ENCODE measurements at places on chromosomes 13 and 19. TPM values are rescaled to one million over a fixed set of nuclear protein-coding genes. Genes with fewer than 3 reads are reported as not detected.

Gene SLITRK6
- not detected for total RNA-seq

Gene EDNRB
- 14.2 TPM for total RNA-seq

Gene PBX4
- total RNA-seq = not detected

Gene CCNE1
- total RNA-seq = 4.6 TPM

Gene ZNF587
- total RNA-seq = 29.7 TPM

Gene SERP2
- total RNA-seq = 3.9 TPM

Gene ATP8B3
- total RNA-seq = 0.21 TPM

Gene SCGB2B2
- total RNA-seq = 0.41 TPM

DNA sequence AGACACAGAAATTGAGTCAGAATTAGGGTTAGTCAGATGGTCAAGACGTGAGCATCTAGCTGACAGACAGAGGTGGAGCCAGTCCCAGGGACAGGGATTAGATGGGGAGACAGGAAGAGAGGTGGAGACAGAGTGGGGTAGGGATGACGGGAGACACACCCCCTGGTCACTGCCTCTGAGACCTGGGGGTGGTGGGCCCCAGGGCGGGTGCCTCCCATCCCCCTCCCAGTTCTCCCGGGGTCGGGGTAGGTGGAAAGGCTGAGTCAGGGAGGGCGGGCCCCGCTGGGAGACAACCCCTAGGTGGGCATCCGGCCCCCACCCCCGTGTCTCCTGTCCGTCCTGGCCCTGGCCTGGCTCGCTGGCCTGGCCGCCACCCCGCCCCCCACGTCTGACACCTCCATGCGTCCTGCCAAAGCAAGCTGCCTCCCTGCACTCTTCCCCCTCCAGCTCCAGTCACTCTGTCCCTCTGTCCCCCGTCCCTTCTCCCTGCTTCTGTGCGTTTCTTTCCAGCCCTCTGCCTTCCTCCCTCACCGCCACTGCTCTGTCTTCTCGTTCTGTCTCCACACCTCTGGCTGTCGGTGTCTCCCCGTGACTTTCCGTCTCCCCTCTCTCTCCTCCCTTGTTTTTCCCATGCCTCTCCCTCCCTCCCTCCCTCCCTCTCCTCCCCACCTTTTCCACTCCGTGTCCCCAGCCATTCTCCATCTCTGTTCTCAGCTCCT is 15.1 kb downstream of the CCDC97 start:
- peak; percentile 66 for DNase-seq

GRCh38 chr13:106407338-106407737 is 128.1 kb downstream of the EFNB2 start:
- DNase-seq = no peak

DNA sequence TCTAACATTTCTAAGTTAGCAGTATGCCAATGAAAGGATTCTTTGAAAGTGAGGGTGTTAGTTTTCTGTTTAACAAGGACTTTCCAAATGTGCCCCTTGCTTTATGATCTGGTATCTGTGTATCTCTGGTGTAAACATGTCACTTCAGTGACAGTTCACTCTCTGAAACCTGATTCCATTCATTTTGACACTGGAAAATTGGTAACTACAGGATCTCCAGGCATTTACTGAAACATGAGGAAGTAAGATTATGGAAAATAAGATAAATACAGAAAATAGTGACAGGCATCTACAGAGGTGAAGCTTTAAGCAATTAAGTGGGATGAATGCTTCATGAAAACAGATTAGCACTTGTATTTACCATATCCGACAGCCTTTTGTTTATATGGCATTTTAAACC is 101.6 kb upstream of the MYO16 start:
- DNase-seq = no peak

DNA sequence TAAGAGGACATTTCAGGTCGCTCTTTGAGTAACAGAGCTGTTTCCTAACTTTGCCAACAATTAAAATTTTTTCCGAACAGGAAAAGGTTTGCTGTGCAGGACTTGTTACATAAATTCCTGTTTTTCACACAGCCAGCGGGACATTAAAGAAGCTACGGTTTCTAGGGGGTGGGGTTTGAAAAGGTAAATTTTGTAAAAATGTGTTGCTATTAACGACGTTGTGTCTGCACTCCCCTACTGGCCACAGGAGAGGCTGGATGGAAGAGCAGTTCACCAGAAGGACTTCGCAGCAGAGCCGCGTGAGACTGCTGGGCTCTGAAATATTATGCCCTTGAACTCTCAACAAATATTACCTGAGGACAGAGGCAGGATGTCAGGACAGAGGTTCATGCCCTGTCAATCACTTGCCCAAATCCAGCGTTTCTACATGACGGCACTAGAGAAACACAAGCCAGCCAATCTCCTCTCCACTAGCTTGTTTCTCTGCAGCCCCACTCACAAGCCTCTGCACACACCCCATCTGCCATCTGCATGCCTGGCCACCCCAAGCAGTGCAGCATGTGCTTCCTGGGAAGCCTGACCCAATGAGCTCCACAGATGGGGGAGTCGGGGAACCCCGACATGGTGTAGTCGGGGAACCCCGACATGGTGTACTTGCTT is 102.0 kb downstream of the FOXO1 start:
- DNase-seq = no peak

- no peak for DNase-seq
These were observed 15.8 kb upstream of the CLDN10 start for GRCh38 chr13:95536632-95537241.

DNA sequence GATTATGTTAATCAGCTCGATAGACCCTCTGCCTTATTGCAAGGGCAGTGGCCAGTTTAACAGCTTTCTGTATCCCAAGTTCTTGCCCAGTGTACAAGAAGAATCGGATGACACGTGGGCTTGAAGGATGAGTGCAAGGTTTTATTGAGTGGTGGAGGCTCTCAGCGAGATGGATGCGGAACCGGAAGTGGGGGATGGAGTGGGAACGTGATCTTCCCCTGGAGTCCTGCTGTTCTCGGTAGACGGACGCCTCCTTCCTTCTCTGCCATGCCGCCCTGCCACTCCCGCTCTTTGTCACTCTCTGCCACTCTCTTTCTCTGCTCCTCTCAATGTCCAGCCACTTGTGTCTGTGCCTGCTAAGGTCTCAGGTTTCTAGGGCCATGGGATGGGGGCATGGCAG is 21.0 kb downstream of the RFXAP start:
- DNase-seq = no peak

- no peak for DNase-seq
These were observed 5.2 kb downstream of the MIER2 start for GRCh38 chr19:339262-339887.

DNA sequence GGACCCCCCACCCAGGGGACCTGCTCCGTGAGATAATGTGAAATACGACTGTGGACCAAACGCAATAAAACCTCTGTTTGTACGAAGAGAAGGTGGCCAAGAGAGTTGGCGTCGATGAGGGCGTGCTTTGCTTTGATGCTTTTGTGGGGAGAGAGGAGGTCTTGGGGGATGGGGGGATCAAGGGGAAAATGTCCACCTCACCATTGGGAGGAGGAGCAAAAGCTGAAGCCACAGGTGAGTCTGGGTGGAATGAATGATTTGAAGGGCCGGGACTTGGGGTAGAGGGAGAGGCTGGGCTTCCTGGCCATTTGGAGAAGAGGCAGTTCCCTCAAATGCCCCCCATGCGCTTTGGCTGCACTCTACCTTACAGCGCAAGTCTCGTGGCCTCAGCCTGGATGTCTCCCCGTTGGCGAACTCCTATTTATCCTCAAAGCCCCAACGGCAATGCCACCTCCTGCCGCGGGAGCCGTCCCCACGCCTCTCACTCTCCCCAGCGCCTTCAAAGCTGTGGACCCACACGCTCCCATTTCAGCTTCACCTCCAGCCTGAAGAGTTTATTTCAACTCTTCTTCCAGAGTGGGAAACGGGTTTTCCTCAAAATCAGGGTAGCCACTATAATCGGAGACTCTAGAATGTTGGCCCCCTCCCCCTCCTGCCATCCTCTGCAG is 795 bp upstream of the ABCA7 start:
- no peak for DNase-seq

DNA sequence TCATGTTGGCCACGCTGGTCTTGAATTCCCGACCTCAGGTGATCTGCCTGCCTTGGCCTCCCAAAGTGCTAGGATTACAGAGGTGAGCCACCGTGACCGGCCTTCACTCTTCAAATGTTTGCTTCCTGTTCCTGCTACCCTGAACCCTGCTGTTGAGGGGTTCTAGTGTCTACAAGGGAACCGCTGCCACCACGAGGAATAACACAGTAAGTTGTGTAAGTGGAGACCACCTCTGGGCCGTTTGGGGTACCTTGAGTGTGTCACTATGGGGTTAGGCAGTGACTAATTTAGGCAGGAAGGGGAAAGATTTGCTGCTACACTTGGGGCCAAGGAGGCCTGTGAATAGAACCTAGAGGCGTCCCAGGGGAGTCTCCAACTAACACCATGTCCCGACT is 2.2 kb upstream of the MYADM start:
- DNase-seq = no peak

- no peak for DNase-seq
These were observed 9.6 kb downstream of the TINCR start for GRCh38 chr19:5558101-5558621.

DNA sequence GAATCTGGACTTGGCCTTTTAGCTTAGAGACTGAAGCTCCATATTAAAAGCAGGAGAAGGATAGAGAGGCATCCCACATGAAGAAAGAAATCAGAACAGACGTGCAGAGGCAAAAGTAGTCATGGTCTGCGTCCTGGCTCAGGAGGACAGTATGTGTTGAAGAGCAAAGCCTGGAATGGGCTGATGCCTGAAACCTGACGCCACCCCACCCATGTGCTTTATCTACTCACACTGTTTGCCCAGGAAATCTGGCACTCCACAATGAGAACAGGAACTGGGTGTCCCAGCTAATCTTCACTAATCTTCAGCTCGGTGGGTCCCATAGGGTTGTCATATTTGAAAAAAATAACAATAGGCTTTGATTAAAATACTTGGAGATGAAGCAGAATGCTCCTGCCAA is 549.0 kb upstream of the GPC6 start:
- no peak for DNase-seq

DNA sequence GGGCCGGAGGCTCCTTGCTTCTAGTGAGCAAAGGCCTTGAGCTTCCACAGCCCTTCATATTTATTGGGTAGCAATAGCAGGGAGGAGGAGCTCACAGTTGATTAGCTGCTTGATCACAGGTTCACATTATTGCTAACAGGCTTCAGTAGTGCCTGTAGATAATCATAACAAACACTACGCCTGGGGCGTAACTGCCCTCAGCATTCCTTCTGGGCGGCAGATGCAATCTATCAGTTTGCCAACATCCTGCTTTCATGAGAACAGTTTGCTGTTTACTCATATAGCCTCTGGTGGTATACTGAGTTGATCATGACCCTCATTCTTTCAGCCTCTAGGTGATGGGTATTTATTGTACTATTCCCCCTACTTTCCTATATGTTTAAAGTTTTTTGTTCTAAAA is 149.4 kb downstream of the B3GLCT start:
- DNase-seq = no peak

DNA sequence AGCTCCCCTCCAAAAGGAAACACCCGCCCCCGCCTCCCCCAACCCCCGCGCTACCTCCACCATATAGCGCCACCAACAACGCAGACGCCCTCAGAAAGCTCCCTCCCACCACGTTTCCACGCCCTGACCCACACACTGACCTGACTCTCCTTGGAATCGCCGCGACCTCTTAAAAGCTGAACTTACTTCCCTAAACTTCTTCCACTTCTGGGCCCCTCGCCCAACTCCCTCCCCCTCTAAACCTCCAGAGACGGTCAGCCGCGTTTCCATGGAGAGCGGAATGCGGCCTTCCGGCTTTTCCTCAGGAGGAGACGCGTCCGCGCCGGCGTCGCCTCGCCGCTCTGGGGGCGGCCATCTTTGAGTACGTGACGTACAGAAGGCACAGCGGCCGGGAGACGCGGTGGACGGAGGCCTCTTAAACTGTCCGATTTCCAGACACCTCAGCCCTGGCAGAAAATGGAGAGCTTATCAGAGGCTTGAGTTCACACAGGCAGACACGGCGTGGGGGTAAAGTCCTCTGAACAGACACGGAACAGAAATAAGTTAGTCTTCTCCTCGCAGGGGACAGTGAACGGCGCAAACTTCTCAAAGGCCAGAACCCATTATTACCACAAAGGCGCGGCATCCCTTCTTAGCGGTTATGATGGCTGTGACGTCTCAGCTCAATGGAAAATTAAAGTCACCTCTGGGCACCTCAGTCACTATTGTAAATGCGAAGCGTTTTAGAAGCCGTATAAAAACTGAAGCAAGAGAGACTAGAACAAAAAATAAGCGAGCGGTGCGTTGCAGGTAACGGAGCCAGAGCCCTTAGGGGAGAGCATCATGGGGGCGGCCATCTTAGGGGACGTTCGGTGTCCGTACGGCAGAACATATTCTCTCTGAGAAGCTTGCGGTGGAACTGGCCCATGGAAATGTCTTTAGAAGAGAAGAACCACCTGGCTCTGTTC is at the start of gene ZNF432:
ZNF432 (minus strand) TSS at position 284 of the 947 bp plus-strand sequence. CDS start 1,970 bp downstream, outside the sequence.
- DNase-seq = peak; percentile 76

DNA sequence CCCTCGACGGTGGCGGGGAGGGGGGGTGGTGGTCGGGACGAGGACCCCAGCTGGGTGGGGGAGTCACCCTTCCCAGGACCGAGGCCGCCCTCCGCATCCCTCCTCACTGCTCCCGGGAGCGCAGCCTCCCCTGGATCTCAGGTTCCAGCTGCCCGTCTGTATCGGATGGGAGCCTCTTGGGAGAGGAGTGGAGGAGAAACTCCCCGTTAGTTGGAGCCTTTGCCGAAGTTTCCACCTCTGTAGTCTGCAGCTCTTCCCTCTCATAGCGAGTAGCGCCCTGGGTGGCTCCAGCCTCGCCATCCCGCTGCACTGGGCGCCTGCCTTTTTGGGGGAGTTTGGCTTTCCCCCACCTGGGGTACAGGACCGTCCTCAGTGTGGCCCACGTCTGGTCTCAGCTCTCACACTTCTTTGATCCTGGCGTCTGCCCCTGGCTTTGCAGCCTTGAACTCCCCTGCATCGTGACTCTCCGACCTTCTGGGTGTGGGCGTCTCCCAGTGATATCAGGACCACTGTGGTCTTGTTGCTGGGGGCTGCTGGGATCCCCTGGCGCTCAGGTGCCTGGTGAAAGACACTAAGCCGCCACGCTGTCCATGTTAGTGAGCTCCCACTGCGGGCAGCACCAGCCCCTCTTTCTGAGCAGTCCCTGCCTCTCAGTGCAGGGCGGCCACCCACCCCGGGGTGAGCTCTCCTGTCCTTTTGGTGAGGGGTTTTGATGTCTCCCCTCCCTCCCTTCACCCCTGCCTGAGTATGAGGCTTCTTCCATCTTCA is 1.1 kb downstream of the CNOT3 start:
- no peak for DNase-seq

Measured in thoracic aorta (tissue), 2 donors.